ENCODE measurements at places on chromosomes 16 and 17. TPM values are rescaled to one million over a fixed set of nuclear protein-coding genes. Genes with fewer than 3 reads are reported as not detected.

TBC1D3K gene
- not detected for total RNA-seq

CORO1A gene
- 4.3 TPM for total RNA-seq

AANAT gene
- not detected for total RNA-seq

WNT3 gene
- 4.0 TPM for total RNA-seq

CCDC92B gene
- total RNA-seq = not detected

TMIGD1 gene
- not detected for total RNA-seq

PABPN1L gene
- not detected for total RNA-seq

OR1F1 gene
- not detected for total RNA-seq

ALOX12 gene
- not detected for total RNA-seq

ST6GALNAC2 gene
- total RNA-seq = 0.84 TPM

FAAP100 gene
- 26.0 TPM for total RNA-seq

VWA3A gene
- not detected for total RNA-seq

DUSP3 gene
- 39.7 TPM for total RNA-seq

UMOD gene
- total RNA-seq = not detected

DNA sequence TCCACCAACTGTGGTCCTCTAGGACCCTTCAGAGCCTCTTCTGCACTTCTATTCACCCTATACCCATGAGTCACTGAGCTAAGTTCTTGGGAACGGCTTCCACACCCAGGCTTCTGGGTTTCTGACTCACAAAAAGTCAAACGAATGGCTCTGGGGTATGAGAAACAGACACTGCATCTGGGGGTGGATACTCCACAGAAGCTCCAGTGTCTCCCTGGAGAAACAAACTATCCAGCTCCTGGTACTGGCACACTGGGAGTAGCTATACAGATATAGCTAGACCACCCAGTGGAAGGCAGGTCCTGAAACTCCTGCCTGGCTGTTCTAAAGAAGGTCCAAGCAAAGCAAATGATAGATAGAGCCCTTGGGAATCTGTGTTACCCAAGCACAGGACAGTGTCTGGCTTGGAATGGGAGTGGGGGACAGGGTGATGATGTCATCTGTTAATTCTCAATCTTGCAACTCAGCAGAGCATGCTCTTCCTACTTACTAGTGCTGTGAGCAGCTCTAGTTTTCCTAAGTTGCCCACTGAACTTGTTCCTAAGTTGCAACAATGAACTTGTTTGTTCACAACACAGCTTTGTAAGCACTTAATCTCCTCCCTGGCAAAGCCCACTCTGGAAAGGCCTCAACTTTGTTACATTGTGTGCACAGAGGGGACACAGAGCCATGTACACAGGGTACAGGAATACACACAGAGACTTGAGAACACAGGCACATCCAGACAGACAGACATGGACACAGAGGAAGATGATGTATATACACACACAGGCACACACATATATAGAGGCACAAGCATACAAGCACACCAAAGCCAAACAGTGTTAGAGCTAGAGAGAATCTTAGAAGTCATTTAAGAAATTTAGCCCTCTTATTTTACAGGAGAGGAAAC lies 6.7 kb downstream of the MMP28 start:
- no peaks in the 10 kb centered on the region for H3K36me3 ChIP-seq
- H3K4me1 ChIP-seq = peaks cover 27% of the 10 kb centered on the region
- peak overlapping the region; percentile 46 for H3K27ac ChIP-seq
- H3K27me3 ChIP-seq = peaks cover 1% of the 10 kb centered on the region
- DNase-seq = peak; percentile 72

GRCh38 chr16:50246299-50247122 lies 19.8 kb upstream of the ADCY7 start:
- H3K27ac ChIP-seq = peak overlapping the region; percentile 71
- H3K27me3 ChIP-seq = no peaks in the 10 kb centered on the region
- peak overlapping the region; percentile 67 for H3K4me3 ChIP-seq
- DNase-seq = no peak
- peaks cover 28% of the 10 kb centered on the region for H3K36me3 ChIP-seq

- no peak overlapping the region for H3K27ac ChIP-seq
- DNase-seq = no peak
- H3K36me3 ChIP-seq = no peaks in the 10 kb centered on the region
- no peaks in the 10 kb centered on the region for H3K27me3 ChIP-seq
Observed at GRCh38 chr17:27666831-27667560, 36.0 kb downstream of the LGALS9 start.

- no peaks in the 10 kb centered on the region for H3K36me3 ChIP-seq
- H3K4me1 ChIP-seq = peaks cover 45% of the 10 kb centered on the region
- peaks cover 100% of the 10 kb centered on the region for H3K27me3 ChIP-seq
- H3K4me3 ChIP-seq = no peak overlapping the region
Observed at GRCh38 chr17:80474231-80474960, 2.0 kb downstream of the NPTX1 start.

- no peak for DNase-seq
- no peak overlapping the region for H3K4me3 ChIP-seq
- H3K4me1 ChIP-seq = no peaks in the 10 kb centered on the region
- no peaks in the 10 kb centered on the region for H3K27me3 ChIP-seq
- peaks cover 97% of the 10 kb centered on the region for H3K36me3 ChIP-seq
Observed at GRCh38 chr17:7509937-7510336, 25.8 kb downstream of the POLR2A start.

DNA sequence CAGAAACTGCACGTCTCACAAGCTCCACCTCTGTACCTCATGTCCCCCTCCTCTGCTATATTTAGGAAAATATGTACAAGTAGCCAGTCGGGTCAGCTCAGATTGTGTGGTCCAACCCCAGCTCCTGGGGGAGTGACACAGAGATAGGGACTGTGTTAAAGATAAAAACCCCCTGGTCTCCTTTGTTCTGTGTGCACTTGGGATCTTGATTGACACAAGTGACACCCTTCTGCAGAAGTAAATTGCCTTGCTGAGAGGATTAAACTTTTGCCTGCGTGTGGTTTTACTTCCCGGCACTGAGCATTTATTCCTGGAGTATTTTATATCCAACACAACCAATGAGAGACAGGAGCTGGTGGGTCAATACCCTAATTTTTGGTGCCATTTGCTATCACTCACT lies 37.5 kb downstream of the TLE7 start:
- H3K27me3 ChIP-seq = peaks cover 12% of the 10 kb centered on the region
- H3K4me3 ChIP-seq = no peak overlapping the region
- H3K36me3 ChIP-seq = no peaks in the 10 kb centered on the region
- no peak for DNase-seq

GRCh38 chr17:36755586-36755985 lies 154.2 kb downstream of the MRM1 start:
- H3K4me1 ChIP-seq = no peaks in the 10 kb centered on the region
- H3K4me3 ChIP-seq = no peak overlapping the region
- no peaks in the 10 kb centered on the region for H3K27me3 ChIP-seq
- no peaks in the 10 kb centered on the region for H3K36me3 ChIP-seq
- no peak for DNase-seq

DNA sequence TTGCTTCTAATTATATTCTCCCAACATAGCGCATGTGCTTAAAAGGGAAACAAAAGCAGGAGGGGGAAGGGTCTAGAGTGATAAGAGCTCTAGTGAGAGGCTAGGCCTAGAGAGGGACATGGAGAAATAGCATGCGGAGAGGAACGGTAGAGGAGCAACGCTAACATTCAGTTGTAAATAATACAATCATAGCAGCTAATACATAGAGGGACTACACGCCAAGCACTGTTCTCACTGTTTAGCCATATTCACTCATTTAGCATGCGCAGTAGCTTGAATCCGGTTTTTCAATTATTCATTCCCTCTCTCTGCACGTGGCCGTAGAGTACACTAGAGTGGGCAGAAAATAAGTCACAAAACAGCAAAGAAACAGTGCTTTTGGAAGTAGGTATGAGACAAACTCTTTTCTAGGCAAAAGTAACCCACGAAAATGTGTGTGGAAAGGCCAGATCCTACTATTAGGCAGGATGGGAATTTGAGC lies 1.7 kb upstream of the ALOX12 start:
- H3K36me3 ChIP-seq = peaks cover 11% of the 10 kb centered on the region
- H3K4me1 ChIP-seq = no peaks in the 10 kb centered on the region
- no peak for DNase-seq

DNA sequence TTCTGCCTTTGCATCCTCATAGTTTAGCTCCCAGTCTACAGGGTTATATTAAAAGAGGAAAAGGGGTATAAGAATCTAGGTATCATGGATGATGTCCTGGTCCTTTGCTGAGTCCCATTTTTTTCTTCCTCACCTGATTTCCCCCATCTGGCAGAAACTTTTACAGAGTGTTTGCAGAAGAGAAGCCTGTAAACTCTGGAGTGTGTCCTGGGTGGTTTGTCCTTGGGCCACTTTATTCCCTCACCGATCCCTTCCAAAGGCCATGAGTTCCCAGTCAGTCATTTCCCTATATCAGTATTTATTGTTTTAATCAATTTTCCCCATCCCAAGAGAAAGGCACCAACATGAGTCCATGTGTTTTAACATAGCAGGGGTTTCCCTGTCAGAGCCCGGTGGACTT lies 638.2 kb downstream of the WWOX start:
- H3K4me3 ChIP-seq = no peak overlapping the region
- no peaks in the 10 kb centered on the region for H3K27me3 ChIP-seq
- peaks cover 4% of the 10 kb centered on the region for H3K4me1 ChIP-seq
- DNase-seq = no peak

DNA sequence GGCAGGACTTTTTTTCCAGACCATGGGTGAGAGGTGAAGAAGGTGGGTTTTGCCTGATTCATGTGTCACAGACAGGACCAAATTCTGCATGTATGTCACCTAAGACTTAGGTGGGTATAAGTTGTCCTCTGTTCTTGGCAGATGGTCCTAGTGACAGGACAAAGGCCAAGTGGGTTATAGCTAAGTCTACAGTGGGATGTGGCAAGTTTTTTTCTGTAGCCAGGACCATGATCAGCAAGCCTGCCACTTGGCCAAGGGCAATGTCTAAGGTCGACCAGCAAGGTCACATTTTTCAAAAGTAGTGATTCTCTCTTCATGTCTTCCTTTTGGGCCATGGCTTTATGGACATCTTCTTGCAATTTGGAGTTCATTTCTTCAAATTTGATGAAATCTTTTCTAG lies 20.2 kb downstream of the ZNF267 start:
- no peaks in the 10 kb centered on the region for H3K4me1 ChIP-seq
- peaks cover 97% of the 10 kb centered on the region for H3K36me3 ChIP-seq
- DNase-seq = no peak
- H3K27ac ChIP-seq = no peak overlapping the region
- no peak overlapping the region for H3K4me3 ChIP-seq

DNA sequence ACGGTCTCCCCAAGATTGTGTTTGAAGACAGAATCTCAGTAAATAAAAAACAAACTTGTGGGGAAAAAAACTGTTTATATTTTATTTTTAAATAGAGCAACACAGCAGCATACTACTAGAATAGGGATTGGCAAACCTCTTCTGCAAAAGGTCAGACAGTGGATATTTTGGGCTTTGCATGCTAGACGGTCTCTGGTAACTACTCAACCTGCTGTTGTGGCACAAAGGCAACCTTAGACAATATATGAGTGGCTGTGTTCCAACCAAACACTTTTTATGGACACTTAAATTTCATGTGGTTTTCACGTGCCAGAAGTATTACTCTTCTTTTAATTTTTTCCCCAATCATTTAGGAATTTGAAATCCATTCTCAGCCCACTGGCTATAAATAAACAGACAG lies 55.0 kb downstream of the IRX5 start:
- no peak overlapping the region for H3K4me3 ChIP-seq
- no peaks in the 10 kb centered on the region for H3K4me1 ChIP-seq
- H3K27ac ChIP-seq = no peak overlapping the region

- no peak overlapping the region for H3K4me3 ChIP-seq
- peaks cover 22% of the 10 kb centered on the region for H3K4me1 ChIP-seq
- DNase-seq = no peak
- H3K27me3 ChIP-seq = no peaks in the 10 kb centered on the region
- no peak overlapping the region for H3K27ac ChIP-seq
Observed at GRCh38 chr16:79602628-79603014, 2.1 kb upstream of the MAF start.

- peaks cover 6% of the 10 kb centered on the region for H3K4me1 ChIP-seq
- H3K4me3 ChIP-seq = no peak overlapping the region
- H3K27ac ChIP-seq = no peak overlapping the region
- no peaks in the 10 kb centered on the region for H3K27me3 ChIP-seq
- H3K36me3 ChIP-seq = no peaks in the 10 kb centered on the region
- DNase-seq = no peak
Observed at GRCh38 chr16:53518550-53519416, 15.8 kb upstream of the AKTIP start.

GRCh38 chr17:48871035-48871550 lies 21.5 kb upstream of the ATP5MC1 start:
- H3K36me3 ChIP-seq = no peaks in the 10 kb centered on the region
- no peak overlapping the region for H3K27ac ChIP-seq
- peaks cover 16% of the 10 kb centered on the region for H3K4me1 ChIP-seq
- H3K27me3 ChIP-seq = 0 out of 2 replicates have a peak, but pooled peaks cover 6% of the 10 kb centered on the region

DNA sequence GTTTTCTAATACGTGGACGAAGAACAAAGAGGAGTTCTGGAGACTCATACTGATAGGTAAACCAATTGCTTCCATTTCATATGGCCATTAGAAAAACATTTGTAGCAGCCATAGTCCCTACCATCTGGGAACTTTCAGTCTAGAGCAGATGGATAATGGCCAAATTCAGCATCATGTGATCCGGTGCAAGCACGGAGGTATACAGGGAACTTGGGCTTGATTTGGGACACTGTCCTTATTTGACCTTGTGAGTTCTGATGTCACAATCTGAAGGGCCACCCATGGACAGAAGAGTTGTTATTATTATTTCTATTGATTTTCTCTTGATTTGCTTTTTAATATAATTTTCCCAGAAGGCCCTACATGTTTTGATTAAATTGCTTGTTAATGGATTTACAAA lies 154.6 kb upstream of the ZNF267 start:
- H3K27me3 ChIP-seq = no peaks in the 10 kb centered on the region
- H3K4me3 ChIP-seq = no peak overlapping the region
- peaks cover 26% of the 10 kb centered on the region for H3K36me3 ChIP-seq
- no peak for DNase-seq
- no peak overlapping the region for H3K27ac ChIP-seq
- peaks cover 5% of the 10 kb centered on the region for H3K4me1 ChIP-seq

DNA sequence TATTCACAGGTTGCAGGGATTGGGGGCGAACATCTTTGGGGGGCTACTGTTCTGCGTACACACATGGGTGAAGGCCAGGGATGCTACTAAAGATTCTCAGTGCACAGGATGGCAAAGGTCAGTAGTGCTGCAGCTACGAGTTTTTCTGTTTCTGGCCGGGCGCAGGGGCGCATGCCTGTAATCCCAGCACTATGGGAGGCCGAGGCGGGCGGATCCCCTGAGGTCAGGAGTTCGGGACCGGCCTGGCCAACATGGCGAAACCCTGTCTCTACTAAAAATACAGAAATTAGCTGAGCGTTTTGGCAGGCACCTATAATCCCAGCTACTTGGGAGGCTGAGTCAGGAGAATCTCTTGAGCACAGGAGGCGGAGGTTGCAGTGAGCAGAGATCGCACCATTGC lies 3.9 kb upstream of the ZNF598 start:
- DNase-seq = no peak
- H3K4me3 ChIP-seq = no peak overlapping the region
- H3K27me3 ChIP-seq = no peaks in the 10 kb centered on the region
- no peak overlapping the region for H3K27ac ChIP-seq
- peaks cover 10% of the 10 kb centered on the region for H3K36me3 ChIP-seq
- H3K4me1 ChIP-seq = peaks cover 18% of the 10 kb centered on the region

GRCh38 chr16:5377280-5377898 lies 279.8 kb upstream of the EEF2KMT start:
- H3K36me3 ChIP-seq = no peaks in the 10 kb centered on the region
- DNase-seq = no peak
